ENCODE measurements at places on chromosomes 1 and 21. TPM values are rescaled to one million over a fixed set of nuclear protein-coding genes. Genes with fewer than 3 reads are reported as not detected.
A peak's percentile ranks its signal among the peaks of the same experiment; 100 is the strongest.

GRCh38 chr21:42670884-42671283, 17.5 kb downstream of the PDE9A start:
- H3K27me3 ChIP-seq = no peaks in the 10 kb centered on the region
- H3K4me1 ChIP-seq = peaks cover 9% of the 10 kb centered on the region
- no peak overlapping the region for H3K4me3 ChIP-seq
- DNase-seq = no peak
- H3K27ac ChIP-seq = no peak overlapping the region
- no peaks in the 10 kb centered on the region for H3K36me3 ChIP-seq

Gene GNG5
- total RNA-seq = 48.4 TPM

DNA sequence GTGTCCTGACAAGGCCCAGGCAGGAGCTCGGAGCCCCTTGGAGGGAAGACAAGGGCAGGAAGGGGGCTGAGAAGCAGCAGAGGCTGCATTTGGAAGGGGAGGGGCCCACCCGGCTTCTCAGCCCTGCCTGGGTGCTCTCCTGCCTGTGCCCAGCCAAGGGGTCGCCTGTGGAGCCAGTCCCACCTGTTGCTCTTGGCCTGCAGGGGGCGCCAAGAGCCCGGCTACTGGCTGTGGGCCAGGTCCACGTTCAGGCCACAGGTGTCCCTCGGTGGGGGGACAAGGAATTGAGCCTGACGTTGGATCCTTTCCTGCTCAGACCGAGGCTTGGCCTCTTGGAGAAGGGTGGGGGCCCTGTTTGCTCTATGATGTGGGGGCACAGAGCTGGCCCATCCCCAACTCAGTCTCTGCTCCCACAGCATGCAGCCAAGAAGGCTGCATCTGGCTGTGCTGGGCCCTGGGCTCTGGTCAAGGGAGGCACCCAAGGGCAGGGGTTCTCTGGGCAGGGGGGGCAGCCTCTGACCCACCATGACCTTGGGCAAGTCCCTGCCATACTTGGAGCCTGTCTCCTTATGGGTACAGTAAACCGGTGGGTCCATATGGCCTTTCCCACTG, 10.9 kb downstream of the WNT4 start:
- H3K36me3 ChIP-seq = no peaks in the 10 kb centered on the region
- H3K4me1 ChIP-seq = no peaks in the 10 kb centered on the region
- no peak overlapping the region for H3K4me3 ChIP-seq
- no peaks in the 10 kb centered on the region for H3K27me3 ChIP-seq

Gene MR1
- 32.7 TPM for total RNA-seq

Gene KCNK2
- total RNA-seq = 108 TPM

Gene LYPLAL1
- total RNA-seq = 82.7 TPM

DNA sequence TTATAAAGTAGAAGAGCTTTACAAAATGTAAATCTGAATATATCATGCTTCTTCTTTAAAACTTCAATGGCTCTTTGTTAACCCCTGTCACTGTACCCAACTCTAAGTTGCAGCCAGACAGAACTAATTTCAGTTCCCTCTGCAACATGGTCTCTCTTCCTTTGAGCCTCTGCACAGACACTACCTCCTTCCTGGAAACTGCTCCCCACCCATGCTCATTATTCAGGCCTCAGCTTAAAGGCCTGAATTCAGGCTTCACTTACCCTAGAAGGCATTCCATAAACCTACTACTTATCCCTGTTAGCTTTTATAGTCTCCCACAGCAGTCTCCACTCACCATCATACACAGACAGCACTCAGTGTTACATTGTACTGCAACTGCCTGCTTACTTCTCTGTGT, 2.6 kb upstream of the EEIG2 start:
- peaks cover 19% of the 10 kb centered on the region for H3K4me1 ChIP-seq
- DNase-seq = no peak
- H3K36me3 ChIP-seq = no peaks in the 10 kb centered on the region

- H3K4me3 ChIP-seq = no peak overlapping the region
- no peak for DNase-seq
- no peak overlapping the region for H3K27ac ChIP-seq
- H3K36me3 ChIP-seq = no peaks in the 10 kb centered on the region
Measured at GRCh38 chr1:203151362-203152157, 24.0 kb downstream of the ADORA1 start.

Gene CHIT1
- total RNA-seq = 0.14 TPM

GRCh38 chr1:164613176-164613575, 54.2 kb downstream of the PBX1 start:
- H3K36me3 ChIP-seq = no peaks in the 10 kb centered on the region
- H3K27ac ChIP-seq = peak overlapping the region; percentile 61
- H3K27me3 ChIP-seq = no peaks in the 10 kb centered on the region
- peak; percentile 53 for DNase-seq
- H3K4me1 ChIP-seq = peaks cover 66% of the 10 kb centered on the region

Gene C4BPA
- 6.1 TPM for total RNA-seq

Gene UMODL1
- total RNA-seq = not detected

GRCh38 chr1:26097696-26098095, 13.9 kb upstream of the PDIK1L start:
- H3K27me3 ChIP-seq = peaks cover 12% of the 10 kb centered on the region
- no peaks in the 10 kb centered on the region for H3K36me3 ChIP-seq
- H3K27ac ChIP-seq = no peak overlapping the region
- H3K4me1 ChIP-seq = peaks cover 6% of the 10 kb centered on the region
- H3K4me3 ChIP-seq = no peak overlapping the region

DNA sequence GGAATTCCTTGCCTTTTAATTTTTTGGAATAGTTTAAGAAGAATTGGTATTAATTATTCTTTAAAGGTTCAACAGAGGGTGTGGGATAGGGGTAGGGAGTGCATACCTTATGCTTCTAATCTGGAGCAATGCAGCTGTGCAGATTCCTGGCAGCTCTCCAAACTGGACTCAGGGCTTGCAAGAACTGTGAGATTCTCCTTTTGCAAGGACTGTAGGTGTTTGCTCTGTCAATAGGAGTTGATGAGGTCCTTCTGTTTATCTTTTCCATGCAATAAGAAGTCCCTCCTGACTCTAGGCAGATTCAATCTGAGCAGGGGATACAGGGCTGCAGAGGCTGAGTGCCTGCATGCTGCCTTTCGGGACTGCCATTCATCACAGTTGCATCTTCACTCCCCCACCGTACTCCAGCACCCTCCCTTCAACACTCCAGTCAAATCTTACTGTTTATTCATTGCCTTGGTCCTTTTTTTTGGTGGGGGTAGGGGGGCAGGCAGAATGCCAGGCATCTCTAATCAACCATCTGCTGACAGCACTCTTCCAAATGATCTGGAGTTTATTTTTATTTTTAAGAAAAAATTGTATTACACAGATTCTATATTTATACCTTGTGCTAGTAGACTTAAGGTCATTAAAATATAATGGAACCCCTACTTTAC, 122.3 kb downstream of the DISC1 start:
- H3K27me3 ChIP-seq = no peaks in the 10 kb centered on the region
- H3K4me1 ChIP-seq = no peaks in the 10 kb centered on the region
- DNase-seq = no peak
- H3K4me3 ChIP-seq = no peak overlapping the region
- H3K36me3 ChIP-seq = no peaks in the 10 kb centered on the region

DNA sequence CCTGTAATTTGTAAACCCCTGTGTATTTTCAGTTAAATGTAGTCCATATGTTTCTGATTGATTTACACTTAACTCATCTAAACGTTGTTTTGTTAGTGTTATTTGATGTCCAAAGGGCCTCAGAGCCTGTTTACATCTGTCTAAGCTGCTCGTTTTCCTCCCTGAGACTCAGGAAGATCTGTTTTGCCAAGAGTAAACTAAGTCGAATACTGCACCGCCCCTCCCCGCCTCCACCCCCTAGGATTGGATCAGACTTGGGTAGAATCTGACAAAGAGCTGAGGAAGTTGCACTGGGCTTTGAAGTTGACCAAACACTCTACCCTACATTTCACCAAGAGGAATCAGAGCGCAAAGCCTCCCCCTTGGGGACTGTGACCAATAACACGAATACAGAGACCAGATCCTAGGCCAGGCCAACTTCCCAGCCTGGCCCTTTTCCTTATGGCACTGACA, 206.9 kb upstream of the LMO4 start:
- H3K4me3 ChIP-seq = no peak overlapping the region
- H3K27ac ChIP-seq = no peak overlapping the region
- no peaks in the 10 kb centered on the region for H3K4me1 ChIP-seq
- DNase-seq = no peak
- H3K27me3 ChIP-seq = no peaks in the 10 kb centered on the region

- no peaks in the 10 kb centered on the region for H3K4me1 ChIP-seq
- no peaks in the 10 kb centered on the region for H3K36me3 ChIP-seq
- no peak overlapping the region for H3K27ac ChIP-seq
Measured at GRCh38 chr1:82465024-82465423, 664.3 kb downstream of the ADGRL2 start.

Gene BATF3
- 6.1 TPM for total RNA-seq

GRCh38 chr1:204181116-204181515, 15.0 kb upstream of the REN start:
- no peaks in the 10 kb centered on the region for H3K4me1 ChIP-seq
- H3K4me3 ChIP-seq = no peak overlapping the region
- H3K36me3 ChIP-seq = no peaks in the 10 kb centered on the region
- H3K27ac ChIP-seq = no peak overlapping the region
- H3K27me3 ChIP-seq = no peaks in the 10 kb centered on the region

- no peaks in the 10 kb centered on the region for H3K36me3 ChIP-seq
- H3K27ac ChIP-seq = no peak overlapping the region
- no peak overlapping the region for H3K4me3 ChIP-seq
- H3K4me1 ChIP-seq = no peaks in the 10 kb centered on the region
- no peak for DNase-seq
- no peaks in the 10 kb centered on the region for H3K27me3 ChIP-seq
Measured at GRCh38 chr1:214384373-214385079, 103.6 kb downstream of the SMYD2 start.

Gene PTPN7
- total RNA-seq = 13.5 TPM

DNA sequence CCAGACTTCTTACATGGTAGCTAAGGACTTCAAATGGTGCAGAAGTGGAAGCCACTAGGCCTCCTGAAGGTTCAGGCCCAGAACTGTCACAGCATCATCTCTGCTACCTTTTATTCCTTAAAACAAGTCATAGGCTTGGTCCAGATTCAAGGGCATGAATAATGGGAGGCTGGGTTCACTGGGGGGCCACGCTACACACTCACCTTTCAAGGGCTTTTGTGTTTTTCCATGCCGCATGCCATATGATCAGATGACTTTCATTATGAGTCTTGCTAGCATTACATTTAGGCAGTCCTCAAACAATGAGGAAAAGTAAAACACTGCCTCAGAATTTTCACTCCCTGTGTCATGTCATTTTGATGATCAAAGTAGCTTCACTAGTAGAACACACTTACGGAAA, 83.4 kb downstream of the VPS26C start:
- no peaks in the 10 kb centered on the region for H3K27me3 ChIP-seq
- no peak for DNase-seq
- no peak overlapping the region for H3K27ac ChIP-seq
- no peak overlapping the region for H3K4me3 ChIP-seq
- H3K36me3 ChIP-seq = peaks cover 28% of the 10 kb centered on the region
- H3K4me1 ChIP-seq = no peaks in the 10 kb centered on the region

Gene TCHHL1
- not detected for total RNA-seq

Gene TFF3
- 14.6 TPM for total RNA-seq

GRCh38 chr1:182052355-182052754, 9.2 kb downstream of the ZNF648 start:
- H3K36me3 ChIP-seq = no peaks in the 10 kb centered on the region
- DNase-seq = no peak
- H3K4me3 ChIP-seq = no peak overlapping the region
- H3K27me3 ChIP-seq = peaks cover 9% of the 10 kb centered on the region

Gene PPIAL4G
- not detected for total RNA-seq

All from adrenal gland (tissue), 19 donors.